ENCODE measurements at places on chromosomes 1 and 21.

GRCh38 chr1:204920511-204920910 lies 49.8 kb downstream of the NFASC start:
- DNase-seq: no peak

DNA sequence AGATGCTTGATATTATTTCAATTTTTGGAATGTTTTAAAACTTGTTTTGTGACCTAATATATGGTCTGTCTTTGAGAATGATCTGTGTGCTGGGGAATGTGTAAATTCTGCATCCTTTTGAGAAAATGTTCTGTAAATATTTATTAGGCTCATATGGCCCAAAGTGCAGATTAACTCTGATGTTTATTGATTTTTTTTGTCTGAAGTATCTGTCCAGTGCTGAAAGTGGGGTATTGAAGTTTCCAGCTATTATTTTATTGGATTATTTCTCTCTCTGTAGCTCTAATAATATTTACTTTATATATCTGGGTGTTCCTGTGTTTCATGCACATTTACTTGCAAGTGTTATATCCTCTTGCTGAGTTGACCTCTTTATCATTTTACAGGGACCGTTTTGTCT lies 1397.2 kb downstream of the PLA2G4A start:
- no peak for DNase-seq

- no peak for DNase-seq
These were observed 1.2 kb upstream of the CCDC28B start for GRCh38 chr1:32199043-32199716.

DNA sequence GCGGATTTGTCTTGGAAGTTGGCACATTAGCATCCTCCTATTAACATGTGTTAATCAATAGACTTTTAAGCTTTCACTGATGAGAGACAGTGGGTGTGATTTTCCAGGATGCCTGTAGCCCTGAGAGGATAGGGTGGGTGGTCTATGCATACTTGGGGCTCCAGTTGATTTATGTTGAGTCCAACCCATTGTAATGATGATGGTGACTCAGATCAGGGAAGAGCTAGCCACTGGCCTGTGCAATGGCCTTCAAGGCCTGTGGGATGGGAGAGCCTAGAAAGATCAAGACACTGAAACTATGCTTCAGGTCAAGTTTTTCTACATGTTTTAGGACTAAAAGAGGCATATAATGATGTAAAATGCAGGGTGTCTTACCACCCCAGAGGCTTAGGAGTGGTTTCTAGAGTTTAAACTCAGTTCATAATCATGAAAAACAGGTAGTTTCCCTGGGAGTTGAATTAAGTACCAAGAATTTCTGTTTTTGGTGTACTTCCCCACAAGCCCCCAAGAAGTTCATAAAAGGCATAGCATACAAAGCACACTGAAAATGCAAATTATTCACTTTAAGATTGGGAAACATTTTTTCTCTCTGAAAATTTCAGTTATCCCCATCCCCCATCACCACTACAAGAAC lies 19.9 kb downstream of the BEND5 start:
- DNase-seq: no peak

GRCh38 chr1:89887270-89887669 lies 66.4 kb downstream of the LRRC8D start:
- DNase-seq: no peak

DNA sequence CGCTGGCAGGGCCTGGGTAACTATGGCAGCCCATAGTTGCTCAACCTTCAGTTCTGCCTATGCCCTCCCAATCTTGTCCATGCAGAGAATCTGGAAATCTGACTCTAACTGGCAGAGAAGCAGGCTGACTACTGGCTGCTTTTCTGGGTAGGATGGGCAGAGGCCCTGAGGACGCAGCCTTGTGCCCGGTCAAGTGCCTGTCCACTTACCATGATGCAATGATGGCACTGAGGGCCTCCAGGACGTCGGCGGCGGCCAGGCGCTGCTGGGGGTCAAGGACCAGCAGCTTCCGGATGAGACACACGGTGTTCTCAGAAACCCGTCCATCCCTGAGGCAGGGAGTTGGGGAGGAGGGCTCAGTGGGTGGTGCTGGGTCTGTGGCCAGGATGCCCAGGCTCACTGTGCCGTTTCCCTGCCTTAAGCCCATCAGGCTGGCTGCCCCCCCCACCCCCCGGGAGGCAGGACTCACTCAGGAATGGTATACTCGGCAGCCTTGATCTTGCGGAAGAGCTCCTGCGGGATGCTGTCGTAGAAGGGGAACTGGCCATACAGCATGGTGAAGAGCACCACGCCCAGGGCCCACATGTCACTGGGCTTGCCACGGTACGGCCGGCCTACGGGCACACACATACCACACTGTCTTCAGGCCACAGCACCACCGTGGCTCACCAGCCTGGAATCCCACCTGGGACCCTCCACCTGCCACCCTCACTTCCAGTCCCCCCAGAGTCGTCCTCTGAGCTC lies 20.4 kb upstream of the EVA1B start:
- no peak for DNase-seq

GRCh38 chr1:79899914-79900313 lies 893.4 kb upstream of the ADGRL4 start:
- DNase-seq: no peak

DNA sequence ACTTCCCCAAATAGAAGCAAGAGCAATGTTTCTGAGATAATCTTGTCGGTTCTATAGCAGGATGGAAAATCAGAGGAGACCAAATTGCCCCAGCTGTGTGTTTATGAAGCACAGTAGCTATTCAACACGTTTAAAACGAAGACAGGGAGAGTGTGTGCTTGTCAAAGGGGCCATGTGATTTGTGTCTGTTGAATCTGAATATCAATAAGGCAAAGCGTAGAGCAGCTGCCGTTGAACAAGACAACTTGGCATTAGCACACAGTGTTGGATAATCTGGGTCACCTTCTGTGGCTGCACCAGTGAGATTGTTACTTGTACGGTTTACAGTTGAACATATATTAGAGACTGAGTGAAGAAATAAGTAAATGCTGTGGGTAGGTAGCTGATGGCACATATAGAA lies 1.0 kb downstream of the CRB1 start:
- DNase-seq: no peak

- DNase-seq: no peak
These were observed 129.1 kb downstream of the S1PR1 start for GRCh38 chr1:101365878-101366277.

- no peak for DNase-seq
These were observed 57.8 kb upstream of the CACNA1E start for GRCh38 chr1:181425566-181425965.

DNA sequence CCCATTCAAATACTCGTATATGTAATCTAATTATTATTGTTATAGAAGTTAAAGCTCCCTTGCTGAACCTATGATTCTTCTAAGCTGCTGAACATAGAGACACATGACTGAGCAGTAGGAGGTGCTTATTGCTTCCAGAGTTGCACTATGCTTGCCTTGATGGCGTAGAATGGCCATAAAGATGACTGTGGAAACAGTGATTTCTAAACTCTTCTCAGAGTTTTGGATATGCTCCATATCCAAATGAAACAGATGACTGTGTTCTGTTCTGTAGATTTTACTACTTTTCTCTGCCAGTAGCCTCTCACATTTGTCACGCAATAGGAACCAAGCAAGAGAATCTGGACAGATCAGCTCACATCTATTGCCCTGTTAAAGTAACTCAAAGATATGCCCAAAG lies 88.1 kb upstream of the CACYBP start:
- no peak for DNase-seq

GRCh38 chr1:117600966-117601365 lies 4.9 kb upstream of the TENT5C start:
- DNase-seq: no peak

- DNase-seq: no peak
These were observed 493.2 kb downstream of the PTPRC start for GRCh38 chr1:199132006-199132405.

- DNase-seq: peak; percentile 72
These were observed 814 bp upstream of the DYRK3 start for GRCh38 chr1:206634365-206635079.

DNA sequence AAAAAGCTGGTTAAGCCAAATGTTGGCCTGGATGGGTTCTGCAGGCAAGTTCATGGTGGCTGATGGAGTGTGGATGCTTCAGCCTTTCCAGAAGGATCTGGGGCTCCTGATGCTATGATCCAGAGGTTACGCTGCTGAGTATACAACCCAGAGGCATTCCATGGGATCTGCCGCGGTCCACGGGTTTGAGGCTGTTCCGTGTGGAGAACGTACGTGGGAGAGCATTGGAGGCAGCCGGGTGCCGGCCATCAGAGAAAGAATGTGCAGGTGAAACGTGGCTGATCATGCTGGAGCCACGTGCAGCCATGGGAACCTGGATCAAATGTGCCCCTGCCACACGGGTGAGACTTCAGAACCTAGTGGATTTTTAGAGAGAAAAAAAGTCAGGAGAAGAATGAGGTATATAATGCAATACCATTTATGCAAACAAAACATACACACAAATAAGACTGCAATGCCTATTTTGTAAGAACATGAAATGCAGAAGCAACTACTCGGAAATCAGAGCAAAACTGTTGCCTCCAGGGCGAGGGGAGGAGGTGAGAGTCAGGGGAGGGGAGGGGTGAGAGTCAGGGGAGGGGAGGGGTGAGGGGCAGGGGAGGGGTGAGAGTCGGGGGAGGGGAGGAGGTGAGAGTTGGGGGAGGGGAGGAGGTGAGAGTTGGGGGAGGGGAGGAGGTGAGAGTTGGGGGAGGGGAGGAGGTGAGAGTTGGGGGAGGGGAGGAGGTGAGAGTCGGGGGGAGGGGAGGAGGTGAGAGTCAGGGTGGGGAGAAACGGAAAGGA lies 116.5 kb upstream of the C1orf174 start:
- no peak for DNase-seq

GRCh38 chr1:40980068-40980452 lies 564 bp downstream of the CTPS1 start:
- DNase-seq: no peak

DNA sequence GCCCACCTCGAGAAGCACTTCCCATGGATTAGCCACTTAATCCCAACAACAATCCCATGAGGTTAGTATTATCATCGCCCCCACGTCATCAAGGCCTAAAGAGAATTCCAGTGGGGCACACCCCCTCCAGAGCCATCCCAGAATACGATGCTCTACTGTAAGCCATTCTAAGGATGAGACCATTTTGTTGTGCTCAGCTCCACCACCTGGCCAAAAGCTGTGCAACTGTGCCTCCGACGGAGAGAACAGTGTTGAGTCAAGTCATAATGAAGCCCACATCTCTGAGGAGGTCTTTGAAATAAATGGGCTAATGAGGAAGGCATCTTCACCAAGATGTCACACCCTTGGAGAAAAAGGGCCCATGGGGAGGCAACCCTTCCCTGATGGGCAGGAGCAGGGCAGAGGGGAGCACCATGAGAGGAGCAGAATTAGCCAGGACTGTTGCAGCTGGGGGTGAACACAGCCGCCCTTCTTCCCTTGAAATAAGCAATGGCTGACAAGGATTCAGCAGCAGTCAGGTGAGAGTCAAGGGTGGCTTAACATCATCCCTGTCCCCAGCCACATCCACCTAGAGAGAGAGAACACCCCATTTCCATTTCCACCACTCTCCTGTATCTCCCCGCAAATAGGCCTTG lies 14.6 kb downstream of the SYF2 start:
- DNase-seq: no peak

DNA sequence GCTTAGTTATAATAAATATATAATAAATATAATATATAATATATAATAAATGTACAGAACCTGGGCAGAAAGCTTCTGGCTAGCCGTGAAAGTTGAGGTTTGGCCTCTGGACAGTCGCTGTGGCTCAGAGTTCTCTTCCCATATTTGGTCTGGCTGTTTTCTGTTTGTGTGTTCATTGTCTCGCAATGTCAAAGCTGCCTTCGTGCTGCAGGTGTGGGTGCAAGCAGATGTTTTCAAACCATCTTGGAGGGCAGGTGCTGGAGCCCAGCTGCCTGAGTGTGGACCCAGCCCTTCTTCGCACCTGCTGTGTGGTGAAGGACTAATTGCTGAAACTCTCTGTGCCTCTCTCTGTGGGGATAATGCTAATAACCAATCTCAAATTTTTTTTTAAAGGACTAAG lies 3.6 kb upstream of the CSTB start:
- no peak for DNase-seq

DNA sequence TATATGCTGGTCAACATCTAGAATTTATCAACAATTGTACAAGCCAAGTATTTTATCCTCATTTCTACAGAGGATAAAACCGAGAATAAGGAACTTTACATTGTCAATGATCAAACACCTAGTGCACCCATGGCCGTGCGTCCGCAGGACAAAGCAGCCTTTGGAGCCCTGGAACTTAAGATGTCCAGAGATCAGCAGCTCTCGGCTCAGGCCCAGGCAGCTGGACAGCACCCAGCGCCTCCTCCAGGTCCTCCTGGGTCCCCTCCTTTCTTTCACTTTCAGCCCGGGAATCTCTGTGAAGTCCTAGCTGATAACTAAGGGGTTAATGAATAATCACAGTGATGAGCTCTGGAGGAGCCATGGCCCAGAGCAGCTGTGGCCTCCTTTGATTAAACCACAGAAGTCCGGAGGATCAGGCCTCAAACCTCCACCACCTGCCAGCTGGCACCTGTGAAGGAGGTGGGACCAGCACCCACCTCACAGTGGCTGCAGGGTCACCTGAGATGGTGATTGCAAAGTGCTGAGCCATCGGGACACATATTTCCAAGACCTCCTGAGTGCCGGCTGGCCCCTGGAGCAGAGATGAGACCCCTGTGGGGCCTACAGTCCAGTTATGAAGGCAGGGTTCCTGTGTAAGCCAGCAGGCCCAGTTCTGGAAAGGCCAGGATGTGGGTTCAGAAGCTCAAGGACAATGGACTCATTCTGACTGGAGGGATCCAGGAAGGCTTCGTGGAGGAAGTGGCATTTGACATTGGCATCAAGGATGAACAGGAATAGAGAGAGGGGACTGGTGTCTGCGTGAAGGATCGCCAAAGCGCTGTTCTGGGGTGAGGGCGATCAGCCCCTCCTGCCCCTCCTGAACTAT lies 11.6 kb upstream of the SAMD11 start:
- no peak for DNase-seq

DNA sequence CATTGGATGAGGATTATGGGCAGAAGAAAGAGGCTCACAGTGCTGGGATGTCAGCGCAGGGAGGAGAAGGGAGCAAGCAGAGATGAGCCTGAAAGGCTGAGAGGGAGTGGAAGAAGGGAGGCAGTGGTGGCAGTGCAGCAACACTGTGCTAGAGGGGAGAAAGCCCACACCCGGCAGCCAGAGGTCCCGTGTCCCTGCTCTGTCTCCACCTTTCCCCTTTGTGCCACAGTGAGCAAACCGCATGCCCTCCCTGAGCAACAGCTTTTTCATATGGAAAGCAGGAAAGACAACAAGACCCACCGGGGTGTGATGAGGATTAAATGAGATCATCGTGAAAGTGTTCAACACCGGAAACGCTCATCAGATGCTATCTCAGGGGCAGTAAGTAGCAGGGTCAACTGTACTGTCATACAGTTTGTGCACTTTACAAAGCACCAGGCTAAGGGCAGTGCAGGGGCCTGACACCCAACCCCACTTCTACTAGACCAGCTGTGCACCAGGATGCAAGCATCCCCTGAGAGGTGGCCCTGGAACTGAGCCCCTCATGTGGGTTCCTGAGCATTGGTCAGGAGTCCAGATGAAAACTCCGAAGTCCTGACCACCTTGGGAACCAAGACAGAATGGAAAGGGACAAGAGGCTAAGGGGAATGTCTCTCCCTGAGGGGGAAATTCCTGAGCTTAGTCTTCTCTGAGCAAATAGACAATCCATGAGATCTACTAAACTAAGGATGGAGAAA lies 9.1 kb downstream of the NHLH1 start:
- no peak for DNase-seq
